ENCODE measurements at places on chromosomes 1 and 21.

DNA sequence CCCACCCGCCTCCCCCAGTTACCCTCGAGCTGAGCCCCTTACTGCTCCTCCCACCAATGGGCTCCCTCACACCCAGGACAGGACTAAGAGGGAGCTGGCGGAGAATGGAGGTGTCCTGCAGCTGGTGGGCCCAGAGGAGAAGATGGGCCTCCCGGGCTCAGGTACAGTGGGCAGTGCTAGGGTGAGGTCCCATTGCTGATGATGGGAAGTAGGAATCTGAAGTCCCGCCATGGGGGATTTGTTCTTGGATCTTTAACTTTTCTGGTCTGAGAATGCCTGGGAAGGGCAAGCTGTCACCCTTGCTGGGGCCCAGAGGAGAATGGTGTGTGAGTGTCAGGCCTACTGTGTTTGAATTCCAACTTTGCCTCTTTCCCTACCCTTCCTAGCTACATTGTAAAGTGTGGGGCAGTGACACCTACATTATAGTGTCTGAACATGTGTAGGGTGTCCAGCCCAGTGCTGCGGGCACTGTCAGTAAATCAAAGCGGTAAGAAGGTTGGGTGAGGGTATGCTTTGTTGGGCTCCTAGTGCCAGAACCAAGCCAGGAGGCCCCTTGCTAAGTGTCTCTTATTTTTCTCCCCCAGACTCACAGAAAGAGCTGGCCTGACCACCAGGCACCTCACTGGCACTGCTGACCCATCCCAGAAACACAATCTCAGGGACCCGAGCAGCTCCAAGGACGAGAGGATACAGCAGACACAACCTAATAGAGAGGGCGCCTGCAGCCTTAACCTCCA lies 44.7 kb downstream of the YARS1 start:
- DNase-seq, result no peak

DNA sequence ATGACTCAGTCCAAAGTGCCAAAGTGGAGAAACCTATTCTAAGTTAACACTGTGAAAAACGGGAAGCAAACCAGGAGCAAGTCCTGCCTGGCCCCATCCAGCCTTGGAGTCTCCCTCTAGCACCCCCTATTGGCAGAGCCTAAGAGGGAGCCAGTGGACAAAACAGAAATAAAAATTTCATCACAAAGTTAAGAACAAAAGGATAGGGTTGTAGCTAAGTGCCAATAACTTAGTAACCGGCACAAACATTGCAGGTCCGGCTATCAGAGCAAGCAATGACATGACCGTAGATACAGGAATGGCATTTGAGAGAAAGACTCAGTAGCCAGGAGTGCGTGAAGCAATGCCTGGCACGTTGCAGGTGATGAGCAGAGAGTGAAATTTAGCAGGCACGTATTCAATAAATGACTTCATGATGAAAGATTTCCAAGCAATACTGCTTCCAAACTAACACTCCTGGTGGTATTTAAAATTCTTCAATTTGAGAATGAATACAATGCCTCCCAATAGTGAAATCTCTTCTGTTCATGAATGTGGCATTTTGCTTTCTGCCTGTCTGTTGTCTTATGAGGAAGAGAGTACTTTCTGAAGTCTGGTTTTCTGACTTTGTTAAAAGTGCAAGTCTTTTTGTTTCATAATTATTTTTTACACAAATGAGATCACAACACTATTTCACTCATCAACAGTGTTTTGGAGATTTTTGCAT lies 391.0 kb downstream of the OMA1 start:
- no peak for DNase-seq

- DNase-seq, result no peak
These were observed 99.3 kb downstream of the GLUL start for GRCh38 chr1:182292193-182292741.

- no peak for DNase-seq
These were observed 91.1 kb upstream of the DISP3 start for GRCh38 chr1:11387829-11388228.

DNA sequence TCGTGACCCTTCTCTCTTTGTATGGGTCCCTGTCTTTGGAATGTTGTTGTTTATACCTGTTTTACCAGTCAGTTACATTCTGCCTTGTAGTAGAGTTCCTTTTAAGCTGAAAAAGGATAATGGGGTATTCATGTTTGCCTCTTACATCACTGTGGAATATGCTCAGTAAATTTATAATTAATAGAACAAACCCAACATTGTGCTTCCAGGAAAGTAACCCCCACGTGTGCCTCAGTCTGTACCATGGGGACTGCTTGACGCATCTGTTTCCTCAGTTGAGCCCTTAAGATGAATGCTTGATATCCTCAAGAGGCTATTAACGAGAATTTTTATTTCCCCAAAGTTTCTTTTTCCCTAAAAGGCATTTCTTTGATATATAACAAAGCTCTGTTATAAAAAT lies 73.4 kb downstream of the ST6GALNAC3 start:
- no peak for DNase-seq

GRCh38 chr1:75522389-75522788 lies 88.5 kb downstream of the SLC44A5 start:
- DNase-seq, result no peak
